ENCODE measurements at places on chromosomes 7 and 10. TPM values are rescaled to one million over a fixed set of nuclear protein-coding genes. Genes with fewer than 3 reads are reported as not detected.

DNA sequence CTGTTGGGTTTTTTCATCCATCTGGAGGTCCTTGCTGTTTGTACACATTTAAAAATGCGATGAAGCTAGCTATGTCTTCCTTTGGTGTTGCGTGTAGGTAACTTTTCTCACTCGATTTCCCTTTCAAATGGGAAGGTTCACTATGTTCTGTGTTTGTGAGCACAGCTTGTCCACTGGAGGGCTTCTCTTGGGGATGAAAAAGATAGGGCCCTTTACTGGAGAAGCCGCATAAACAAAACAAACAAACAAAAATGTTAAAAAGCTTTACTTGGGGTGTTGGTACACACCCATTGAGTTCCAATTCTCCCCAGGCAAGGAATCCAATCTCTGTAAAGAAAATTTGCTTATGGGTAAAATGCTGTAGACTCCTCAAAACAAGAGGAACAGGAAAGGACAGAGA lies 23.4 kb downstream of the CYTH3 start:
- no peak for DNase-seq

GRCh38 chr10:1153805-1154351 lies 97.7 kb downstream of the WDR37 start:
- no peak for DNase-seq

DNA sequence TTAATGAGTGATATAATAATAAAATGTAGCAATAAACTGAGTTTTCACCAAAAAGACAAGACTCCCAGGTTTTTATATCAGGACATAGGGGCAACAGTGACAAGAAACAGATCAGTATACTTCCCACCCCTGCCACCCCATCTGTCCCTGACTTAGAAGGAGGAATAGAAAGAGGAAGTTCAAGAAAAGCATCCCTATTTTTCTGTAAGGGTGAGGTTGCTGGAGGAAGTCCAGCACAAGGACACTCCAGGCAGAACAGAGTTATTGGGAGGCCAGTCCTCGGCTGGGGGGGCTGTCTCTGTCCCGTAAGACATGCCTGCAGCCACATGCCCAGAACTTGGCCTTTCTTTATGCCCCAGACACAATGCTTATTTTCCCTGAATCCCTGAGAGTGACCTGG lies 16.5 kb upstream of the TLX1 start:
- DNase-seq = no peak

DNA sequence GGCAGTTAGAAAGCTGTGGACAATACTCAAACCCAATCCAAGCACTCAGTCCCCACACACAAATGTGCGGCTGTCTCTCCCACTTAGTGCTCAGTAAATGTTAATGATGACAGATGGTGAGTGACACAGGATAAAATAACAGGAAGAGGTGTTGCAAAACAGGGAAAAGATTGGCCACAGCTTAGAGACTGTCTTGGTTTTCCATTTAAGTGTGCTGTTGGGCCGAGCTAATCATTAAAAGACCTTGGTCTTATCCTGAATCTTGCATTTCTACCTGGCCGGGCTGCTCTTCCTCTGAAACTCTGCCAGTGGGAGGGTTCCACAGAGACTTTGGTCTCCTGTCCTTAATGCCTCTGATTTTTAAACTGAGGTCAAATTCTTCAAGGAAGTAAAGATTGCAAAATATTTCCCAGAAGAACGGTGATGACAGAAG lies 113.1 kb upstream of the RNF32 start:
- DNase-seq = peak; percentile 12

The LYZL1 gene
- polyA plus RNA-seq = not detected

- no peak for DNase-seq
These were observed 228.6 kb downstream of the MGMT start for GRCh38 chr10:129695671-129696070.

The WNT16 gene
- polyA plus RNA-seq = 0.05 TPM
